ENCODE measurements at places on chromosomes 4 and X.

- DNase-seq = no peak
These were observed 31.4 kb upstream of the RELL1 start for GRCh38 chr4:37717576-37717975.

GRCh38 chr4:131540256-131540655 lies 1608.8 kb upstream of the PCDH10 start:
- DNase-seq = no peak

- DNase-seq = no peak
These were observed 15.3 kb downstream of the INTU start for GRCh38 chr4:127648061-127648460.

- DNase-seq = no peak
These were observed 62.2 kb downstream of the DIPK2B start for GRCh38 chrX:45138525-45138924.

GRCh38 chrX:102712216-102712966 lies at the start of gene GPRASP2:
TSS of gene GPRASP2 (plus strand) at chrX:102712448. CDS start at chrX:102714870, 2,422 bp downstream.
- DNase-seq = no peak

- no peak for DNase-seq
These were observed 221.3 kb downstream of the STIM2 start for GRCh38 chr4:27081675-27082586.

- DNase-seq = no peak
These were observed 812 bp downstream of the FAT1 start for GRCh38 chr4:186722796-186723291.

DNA sequence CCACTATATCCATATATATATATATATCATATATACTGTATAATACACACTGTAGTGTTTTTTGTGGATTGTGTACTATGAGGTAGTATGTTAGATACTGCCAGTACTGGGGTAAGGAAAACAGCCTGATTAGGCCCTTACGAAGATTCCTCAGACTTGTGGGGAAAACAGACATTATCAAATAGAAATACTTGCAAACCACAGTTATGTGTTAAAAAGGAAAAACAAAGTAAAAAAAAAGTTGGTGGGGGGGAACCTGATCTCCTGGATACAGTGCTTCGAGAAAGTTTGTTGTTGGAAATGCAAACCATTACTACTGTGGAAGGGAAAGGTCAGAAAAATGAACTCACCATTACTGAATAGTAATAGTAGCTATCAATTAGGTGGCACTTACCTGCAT lies 53.0 kb downstream of the PKD2 start:
- DNase-seq = no peak

- DNase-seq = no peak
These were observed 1.3 kb downstream of the HERC5 start for GRCh38 chr4:88458104-88458740.

DNA sequence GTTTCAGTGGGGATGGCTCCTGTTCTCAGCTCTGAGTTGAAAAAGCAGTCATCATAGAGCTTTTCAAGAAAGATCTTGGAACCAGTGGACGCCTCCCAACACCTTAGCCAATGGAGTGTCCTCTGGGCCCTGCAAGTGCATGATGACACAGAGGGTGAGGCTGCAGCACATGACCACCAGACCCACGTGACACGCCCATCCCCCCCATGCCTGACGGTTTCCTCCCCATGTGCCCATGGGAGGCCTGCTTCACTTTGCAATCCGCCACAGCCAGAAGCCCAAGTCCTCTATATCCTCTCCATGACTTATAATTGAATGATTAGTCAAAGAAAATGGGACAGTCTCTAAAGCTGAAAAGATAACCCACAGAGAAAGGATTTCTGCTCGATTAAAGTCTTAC lies 187.0 kb downstream of the AFAP1 start:
- no peak for DNase-seq

GRCh38 chr4:17577665-17578481 lies 875 bp downstream of the LAP3 start:
- no peak for DNase-seq
